Fibroblast of skin of scalp (primary cell): ENCODE measurements at places on chromosomes 7 and 10.
A peak's percentile ranks its signal among the peaks of the same experiment; 100 is the strongest.

DNA sequence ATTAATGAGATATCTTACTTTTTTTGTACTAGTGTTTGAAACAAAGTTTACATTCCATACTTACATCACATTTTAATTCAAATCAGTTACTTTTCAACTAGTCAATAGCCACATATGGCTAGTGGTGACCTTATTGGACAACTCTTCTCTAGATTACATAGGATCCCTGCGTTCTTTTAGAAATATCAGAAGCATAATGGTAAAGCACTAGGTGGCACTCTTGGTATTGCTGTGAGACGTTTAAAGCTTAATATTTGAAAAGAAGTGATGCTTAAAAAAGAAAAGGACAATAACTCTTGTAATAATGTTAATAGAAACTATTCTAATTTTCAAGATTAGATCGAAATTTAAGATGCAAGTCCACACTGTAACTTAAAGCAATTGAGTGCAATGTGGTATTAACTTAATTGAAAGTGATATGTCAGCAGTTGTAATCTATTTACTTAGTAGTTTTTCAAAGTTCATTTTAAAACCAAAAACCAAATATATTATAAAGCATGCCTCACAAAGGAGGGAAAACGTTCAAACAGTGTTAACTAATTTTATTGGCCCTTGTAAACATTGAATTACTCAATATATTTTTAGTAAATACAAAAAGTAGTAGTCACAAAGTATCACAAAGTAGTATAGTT is 339.1 kb downstream of the ATRNL1 start:
- peak; percentile 35 for DNase-seq

GRCh38 chr7:16504019-16504418 is 22.6 kb upstream of the LRRC72 start:
- DNase-seq = peak; percentile 81

GRCh38 chr7:100122568-100122967 is 3.1 kb downstream of the CNPY4 start:
- DNase-seq = no peak

GRCh38 chr10:102918817-102919245 is 737 bp downstream of the CNNM2 start:
- no peak for DNase-seq

DNA sequence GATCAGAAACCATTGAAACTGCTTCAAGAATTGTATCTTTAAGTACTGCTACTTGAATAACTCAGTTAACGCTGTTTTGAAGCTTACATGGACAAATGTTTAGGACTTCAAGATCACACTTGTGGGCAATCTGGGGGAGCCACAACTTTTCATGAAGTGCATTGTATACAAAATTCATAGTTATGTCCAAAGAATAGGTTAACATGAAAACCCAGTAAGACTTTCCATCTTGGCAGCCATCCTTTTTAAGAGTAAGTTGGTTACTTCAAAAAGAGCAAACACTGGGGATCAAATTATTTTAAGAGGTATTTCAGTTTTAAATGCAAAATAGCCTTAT is 14.7 kb downstream of the HNRNPA2B1 start:
- no peak for DNase-seq

GRCh38 chr10:6083523-6084475 is 5.0 kb upstream of the RBM17 start:
- DNase-seq = peak; percentile 17

- peak; percentile 46 for DNase-seq
Measured at GRCh38 chr10:81866753-81867152, 8.2 kb upstream of the NRG3 start.

DNA sequence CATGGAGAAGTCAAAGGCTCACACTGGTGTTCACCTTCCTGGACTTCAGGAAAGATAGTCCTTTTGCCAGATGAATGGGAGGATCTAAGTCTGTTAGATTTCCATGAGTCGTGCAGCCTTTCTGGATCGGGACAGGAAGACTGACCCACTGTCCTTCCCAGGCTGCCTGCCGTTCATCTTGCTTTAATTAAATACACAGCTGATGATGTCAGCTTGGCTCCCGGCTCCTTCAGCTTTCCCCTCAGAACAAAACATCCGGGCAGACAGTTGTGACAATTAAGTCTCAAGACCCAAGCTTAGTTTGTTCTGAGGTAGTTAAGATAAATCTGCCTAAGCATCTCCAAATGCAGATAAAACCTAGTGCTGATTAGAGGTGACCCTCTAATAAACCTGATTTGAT is 58.6 kb downstream of the AUTS2 start:
- peak; percentile 80 for DNase-seq

GRCh38 chr7:92782236-92782635 is 54.1 kb downstream of the CDK6 start:
- no peak for DNase-seq

GRCh38 chr10:14491811-14492210 is 161.1 kb upstream of the FRMD4A start:
- DNase-seq = no peak

DNA sequence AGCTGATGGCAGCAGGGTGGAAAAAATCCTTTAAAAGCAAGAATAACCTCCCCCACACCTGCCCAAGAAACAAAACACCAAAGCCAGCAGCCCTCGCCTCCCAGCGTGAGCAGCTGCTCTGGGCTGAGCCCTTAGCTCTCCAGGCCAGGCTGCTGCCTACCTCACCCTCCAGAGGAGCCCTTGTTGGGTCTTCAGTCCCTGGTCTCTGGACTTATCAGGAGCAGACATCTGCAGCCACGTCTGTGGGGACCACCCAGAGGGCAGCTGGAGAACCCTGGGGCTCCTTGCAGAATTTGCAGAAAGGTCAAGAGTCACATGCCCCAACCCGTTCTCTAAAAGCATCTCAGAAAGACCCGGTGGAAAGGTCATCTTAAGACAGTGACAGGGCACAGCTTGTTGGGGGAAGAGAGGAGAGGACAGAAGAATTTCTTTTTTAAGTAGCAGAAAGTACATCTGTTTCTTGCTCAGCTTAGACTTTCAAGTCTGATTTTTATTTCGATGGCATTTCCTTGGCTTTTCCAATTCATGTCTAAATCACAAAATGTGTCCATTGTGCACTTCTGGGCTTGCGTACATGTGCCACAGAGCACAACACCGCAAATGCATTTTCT is 425.7 kb upstream of the NFE2L3 start:
- DNase-seq = no peak

DNA sequence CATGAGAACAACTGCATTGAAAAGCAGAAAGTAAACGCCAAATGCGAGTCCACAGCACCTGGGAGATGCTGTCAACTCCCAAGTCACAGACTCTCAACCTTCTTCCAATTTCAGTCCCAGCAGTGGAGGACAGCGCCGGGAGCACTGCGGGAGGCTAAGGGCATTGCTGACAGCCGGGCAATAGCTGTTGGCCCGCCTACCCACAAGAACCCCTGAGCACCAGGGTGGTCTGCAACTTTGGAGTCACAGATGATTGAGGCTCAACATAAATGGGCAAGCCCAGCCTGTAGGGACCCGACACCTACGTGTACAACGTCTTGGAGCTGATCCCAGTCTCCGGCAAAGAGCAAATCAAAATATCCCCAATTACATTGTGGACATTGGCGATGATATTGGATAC is 262.9 kb downstream of the TCERG1L start:
- no peak for DNase-seq

DNA sequence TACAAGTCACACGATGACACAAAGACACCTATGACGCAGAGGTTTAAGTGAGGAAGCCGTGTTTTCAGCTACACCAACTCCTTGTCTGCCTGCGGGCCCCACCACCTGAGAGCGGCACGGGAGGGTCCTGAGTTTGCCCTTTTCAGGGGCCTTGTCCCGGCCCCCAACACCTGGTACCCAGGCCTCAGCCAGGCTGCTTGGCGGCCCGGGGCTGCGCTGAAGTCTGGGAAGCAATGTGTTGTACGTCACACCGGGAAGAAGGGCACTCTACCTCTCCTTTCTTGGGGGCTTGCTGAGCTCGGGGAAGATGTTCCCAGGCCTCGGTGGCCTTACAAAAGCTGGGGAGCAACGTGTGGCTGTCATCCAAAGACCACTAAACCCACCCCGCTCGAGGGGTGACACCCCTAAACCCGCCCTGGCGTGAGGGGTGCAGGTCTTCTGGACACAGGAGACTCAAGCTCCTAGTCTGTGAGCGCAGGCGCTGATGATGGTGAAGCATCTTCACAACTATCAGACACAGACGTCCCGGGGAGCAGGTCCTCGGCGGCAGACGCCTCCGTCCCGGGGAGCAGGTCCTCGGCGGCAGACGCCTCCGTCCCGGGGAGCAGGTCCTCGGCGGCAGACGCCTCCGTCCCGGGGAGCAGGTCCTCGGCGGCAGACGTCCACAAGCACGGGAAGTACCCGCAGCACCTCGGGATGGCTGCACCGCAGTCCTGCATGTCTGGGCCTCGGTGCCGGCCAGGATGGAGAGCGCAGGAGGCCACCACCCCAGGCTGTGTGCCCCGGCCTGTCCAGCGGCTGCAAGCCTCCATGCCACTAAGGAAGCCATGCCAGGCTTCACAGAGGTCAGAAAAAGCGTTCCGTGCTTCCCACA is 15.4 kb downstream of the CFAP46 start:
- no peak for DNase-seq

GRCh38 chr7:147810269-147810668 is 780.3 kb upstream of the C7orf33 start:
- DNase-seq = no peak

GRCh38 chr10:132351611-132352010 is 19.6 kb downstream of the LRRC27 start:
- DNase-seq = no peak

DNA sequence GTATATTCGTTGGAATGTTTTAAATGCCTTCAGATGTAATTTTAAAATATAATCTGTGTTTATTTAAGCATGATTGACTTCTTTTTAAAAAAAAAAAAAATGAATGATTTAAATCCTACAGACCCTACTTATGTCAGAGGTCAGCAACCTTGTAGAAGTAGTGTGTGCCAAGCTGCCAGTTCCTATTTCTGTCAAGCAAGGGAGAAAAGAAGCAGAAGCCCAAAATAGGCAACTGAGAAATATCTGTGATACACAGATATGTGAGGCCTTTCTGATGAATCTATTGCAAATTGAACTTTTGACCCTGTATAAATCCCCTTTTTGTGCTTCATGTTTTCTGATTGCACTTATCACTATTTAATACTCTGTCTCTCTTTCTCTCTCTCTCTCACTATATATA is 199.5 kb downstream of the LRRN3 start:
- no peak for DNase-seq

GRCh38 chr7:151406051-151406875 is 3.6 kb downstream of the WDR86 start:
- DNase-seq = no peak

DNA sequence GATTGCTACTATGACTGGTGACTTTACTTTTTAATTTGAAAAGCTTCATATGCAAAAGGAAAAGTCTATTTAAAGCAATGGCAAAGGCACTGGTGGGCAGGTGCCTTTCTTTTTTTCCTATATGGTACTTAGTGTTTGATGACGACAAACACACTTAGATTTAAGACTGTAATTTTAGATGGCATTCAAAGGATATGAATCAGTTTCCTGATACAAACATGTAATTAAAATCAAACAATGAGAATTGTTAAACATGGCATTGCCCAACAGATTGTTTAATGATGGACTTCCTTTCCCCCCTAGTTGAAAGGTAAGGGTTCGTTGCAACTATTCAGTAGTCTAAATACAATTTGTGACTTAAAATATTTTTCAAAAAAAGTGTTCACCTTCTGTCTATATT is 106.5 kb upstream of the SEMA3C start:
- no peak for DNase-seq
